ENCODE measurements at places on chromosomes 13 and 19. TPM values are rescaled to one million over a fixed set of nuclear protein-coding genes. Genes with fewer than 3 reads are reported as not detected.

The ADAMTS10 gene
- total RNA-seq: 0.21 TPM

The ZNF835 gene
- 0.21 TPM for total RNA-seq

The RFPL4A gene
- total RNA-seq: not detected

The HCST gene
- total RNA-seq: not detected

The COX6B2 gene
- not detected for total RNA-seq

The IGFL2 gene
- 16.6 TPM for total RNA-seq

The KLK11 gene
- 68.4 TPM for total RNA-seq

The PSG2 gene
- total RNA-seq: not detected

The GMIP gene
- 9.7 TPM for total RNA-seq

The CEACAM3 gene
- not detected for total RNA-seq

Data from airway epithelial cell (primary cell).